ENCODE measurements at places on chromosomes 13 and 19.

- DNase-seq: no peak
These were observed 20.2 kb upstream of the ERVV-1 start for GRCh38 chr19:52993342-52994178.

- DNase-seq: no peak
These were observed 63.9 kb upstream of the ARHGEF7 start for GRCh38 chr13:111051041-111051725.

DNA sequence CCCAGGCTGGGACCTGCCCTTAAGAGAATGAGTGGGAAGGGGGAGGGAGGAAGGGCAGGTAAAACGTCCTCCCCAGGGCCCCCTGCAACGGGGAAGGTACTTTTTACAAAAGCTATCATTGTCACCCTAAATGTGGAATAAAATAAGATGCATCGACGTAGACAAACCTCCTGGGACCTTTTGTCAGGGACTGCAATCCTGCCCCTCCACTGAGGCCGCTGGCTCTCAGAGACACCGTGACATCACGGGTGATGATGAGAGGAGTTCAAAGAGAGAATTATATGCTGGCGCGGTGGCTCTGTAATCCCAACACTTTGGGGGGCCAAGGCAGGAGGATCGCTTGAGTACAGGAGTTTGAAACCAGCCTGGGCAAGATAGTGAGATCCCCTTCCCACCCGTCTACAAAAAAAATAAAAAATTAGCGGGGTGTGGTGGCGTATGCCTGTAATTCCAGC is 1.8 kb upstream of the MYBPC2 start:
- no peak for DNase-seq

- DNase-seq: no peak
These were observed 11.0 kb downstream of the SGTA start for GRCh38 chr19:2771786-2772674.

DNA sequence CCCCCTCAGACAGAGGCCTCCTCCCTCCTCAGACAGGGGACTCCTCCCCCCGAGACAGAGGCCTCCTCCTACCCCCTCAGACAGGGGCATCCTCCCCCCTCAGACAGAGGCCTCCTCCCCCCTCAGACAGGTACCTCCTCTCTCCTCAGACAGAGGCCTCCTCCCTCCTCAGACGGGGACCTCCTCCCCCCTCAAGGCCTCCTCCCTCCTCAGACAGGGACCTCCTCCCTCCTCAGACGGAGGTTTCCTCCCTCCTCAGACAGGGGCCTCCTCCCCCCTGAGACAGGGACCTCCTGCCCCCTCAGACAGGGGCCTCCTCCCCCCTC is 13.9 kb downstream of the C3 start:
- DNase-seq: no peak

DNA sequence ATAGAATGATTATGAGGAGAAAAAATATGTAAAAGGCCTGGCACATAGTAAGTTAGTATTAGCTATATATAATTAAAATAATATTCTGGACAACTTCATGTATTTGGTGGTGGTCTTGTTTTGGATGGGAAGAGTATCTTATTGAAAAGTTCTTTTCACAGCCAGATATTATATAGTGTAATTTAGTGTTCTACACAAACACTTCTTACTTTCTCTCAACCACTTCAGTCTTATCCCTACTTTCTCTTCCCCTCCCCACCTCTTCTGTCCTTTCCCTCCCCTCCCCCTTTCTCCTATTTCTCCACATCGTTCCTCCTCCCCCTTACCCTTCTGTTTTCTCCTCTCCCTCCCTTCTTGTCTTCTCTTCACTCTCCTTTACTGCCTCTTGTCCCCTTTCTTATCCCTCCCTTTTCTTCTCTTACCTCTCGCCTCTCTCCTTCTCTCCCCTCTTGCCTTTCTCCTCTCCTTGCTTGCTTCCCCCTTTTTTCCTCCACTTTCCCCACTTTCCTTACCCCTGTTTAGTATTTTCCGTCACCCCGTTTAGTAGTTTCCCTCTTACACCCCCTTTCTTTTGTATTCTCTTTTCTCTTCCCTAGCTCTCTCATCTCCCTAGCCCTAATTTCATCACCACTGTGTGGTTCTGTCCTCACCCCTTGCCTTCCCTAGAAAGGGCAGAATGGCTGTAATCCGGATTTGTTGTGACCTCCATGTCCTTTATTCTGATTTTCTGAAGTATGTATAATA is 107.2 kb upstream of the MLNR start:
- no peak for DNase-seq

- no peak for DNase-seq
These were observed 16.8 kb downstream of the LHFPL6 start for GRCh38 chr13:39586151-39586550.

DNA sequence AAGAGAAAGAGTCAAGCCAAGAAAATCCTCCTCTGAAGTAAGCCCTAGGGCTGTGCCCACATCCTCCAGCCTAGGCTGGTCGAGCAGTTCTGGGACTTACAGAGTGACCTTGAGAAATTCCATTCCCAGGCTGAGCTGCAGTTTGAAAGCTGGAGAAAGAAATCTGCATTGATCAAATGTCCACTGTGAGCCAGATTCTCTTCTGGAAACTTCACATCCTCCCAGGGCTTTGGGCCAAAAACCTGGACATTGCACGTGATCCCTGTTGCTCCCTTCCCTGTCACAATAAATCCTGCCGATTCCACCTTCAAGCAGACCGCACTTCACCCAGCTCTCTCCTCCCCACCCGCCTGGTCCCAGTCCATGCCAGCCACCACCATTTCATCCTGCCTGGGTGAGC is 15.7 kb downstream of the TMEM143 start:
- DNase-seq: no peak
